ENCODE measurements at places on chromosomes 13 and 19. TPM values are rescaled to one million over a fixed set of nuclear protein-coding genes. Genes with fewer than 3 reads are reported as not detected.

DNA sequence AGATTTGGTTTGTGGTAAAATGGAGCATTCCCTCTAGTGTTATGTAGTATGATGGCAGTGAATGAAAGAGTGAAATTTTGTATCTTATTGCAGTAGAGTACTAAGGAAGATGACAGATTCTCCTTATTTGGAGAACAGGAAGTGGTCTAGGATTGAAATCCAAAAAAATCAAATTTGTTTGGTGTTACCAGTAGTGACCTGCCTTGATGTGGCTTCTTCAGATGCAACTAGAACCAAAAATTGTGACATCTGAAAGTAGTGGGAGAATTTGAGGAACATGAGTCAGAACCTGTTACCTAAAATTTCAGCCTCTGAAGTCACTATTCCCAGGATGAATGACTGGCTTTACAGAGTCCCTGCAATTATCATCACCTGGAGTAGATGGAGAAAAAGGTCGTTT is 165.9 kb downstream of the KLF5 start:
- DNase-seq, result peak; percentile 68

DNA sequence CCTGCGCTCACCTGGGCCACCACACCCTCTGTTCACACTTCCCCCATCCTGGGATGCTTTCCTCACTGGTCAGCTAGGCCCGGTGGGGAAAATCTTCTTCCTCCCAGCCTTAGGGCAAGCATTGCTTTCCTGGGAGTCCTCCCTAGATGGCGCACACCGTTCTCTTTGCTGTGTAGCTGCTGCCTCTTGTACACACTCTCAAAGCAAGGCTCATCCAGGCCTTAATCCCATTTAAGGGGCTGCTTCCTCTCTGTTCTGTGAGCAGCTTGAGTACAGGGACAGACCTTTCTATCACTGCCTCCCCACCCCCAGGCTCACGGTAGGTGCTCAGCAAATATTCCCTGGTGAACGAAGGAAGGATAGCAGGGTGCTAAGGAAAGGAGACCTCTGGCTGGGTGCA is 11.1 kb downstream of the SLC7A10 start:
- peak; percentile 25 for DNase-seq

DNAJC15 gene
- total RNA-seq, result 34.6 TPM

- DNase-seq, result peak; percentile 16
These were observed 150.7 kb downstream of the KCTD15 start for GRCh38 chr19:33947265-33947964.

GRCh38 chr19:49589502-49589905 is 1.5 kb upstream of the PRR12 start:
- DNase-seq, result no peak

RNF17 gene
- not detected for total RNA-seq

Data from M059J (cell line).